IPS DF 6.9 (cell line): ENCODE measurements at places on chromosomes 7 and 10.

GRCh38 chr10:88227342-88228018 lies 355.6 kb downstream of the RNLS start:
- no peak for DNase-seq

DNA sequence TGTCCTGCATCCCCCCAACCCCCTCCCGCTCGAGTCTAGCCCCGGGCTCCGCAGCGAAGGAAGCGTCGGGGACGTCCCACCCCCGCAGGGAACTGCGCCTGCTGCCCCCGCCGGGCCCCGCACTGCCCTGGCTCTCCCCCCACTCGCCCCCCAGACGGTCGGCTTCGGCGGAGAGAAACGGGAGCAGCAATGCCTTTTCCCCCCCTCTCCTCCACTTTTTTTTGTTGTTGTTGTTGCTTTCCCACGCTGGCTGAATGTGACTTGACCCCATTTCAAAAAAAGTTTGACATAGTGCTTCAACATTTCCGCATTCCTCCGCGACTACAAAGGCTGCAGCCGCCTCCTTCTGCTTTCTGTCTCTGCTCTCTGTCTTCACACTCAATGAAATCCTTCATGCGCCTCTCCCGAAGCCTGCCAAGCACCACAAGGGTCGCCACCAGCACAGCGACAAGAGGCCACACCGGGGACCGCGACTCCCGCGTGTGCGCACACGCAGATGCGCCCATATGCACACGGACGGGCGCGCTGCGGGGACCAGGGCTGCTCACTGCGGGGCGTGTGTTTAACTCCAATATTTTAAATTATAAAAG lies 1.0 kb downstream of the CDK6 start:
- no peak for DNase-seq

GRCh38 chr7:116679500-116679899 lies 7.5 kb downstream of the MET start:
- DNase-seq, result no peak

DNA sequence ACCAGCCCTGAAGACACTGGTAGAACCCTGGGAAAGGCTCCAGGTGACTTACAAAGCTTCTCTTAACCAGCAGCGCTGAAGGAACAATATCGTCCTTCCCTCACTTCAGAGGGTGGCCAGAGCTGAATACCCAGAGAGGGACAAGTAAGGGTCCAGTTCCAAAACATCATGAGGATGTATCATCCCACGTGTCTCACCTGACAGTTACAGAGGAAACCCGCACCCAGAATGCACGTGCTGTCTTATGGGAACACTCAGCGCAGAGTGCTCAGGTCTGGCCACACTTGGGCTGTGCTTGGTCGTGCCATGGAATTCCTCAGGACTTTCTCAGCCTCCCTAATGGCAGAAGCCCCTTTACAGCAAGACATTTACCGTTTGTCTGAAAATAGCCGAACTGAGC lies 46.9 kb upstream of the BTBD16 start:
- DNase-seq, result no peak

DNA sequence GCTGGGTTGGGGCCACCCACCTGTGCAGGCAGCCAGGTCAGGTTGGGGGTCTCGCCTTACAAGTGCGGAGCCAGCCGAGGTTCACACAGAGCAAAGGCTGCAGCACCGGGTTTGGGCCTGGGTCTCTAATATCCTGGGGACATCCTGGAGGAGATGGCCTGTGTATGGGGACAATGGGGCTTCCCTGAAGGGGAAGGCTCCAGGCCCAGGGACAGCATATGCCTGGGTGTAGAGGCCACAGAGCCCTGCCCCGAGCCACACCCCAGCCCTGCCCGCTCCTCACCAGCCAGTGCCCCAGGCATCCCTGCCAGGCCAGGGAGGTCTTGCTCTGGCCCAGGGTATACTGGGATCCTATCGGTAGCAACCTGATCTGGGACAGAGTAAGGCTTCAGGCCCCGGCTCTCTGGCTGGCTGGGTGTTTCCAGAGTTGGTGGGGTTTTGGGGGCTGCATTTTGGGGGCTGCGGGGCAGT lies 9.1 kb downstream of the TTYH3 start:
- DNase-seq, result no peak

- DNase-seq, result no peak
Measured at GRCh38 chr7:105643384-105643783, 62.1 kb upstream of the EFCAB10 start.
